ENCODE measurements at places on chromosomes 3 and 15.

- DNase-seq: peak; percentile 28
These were observed 23.6 kb downstream of the TIMP4 start for GRCh38 chr3:12135029-12135657.

DNA sequence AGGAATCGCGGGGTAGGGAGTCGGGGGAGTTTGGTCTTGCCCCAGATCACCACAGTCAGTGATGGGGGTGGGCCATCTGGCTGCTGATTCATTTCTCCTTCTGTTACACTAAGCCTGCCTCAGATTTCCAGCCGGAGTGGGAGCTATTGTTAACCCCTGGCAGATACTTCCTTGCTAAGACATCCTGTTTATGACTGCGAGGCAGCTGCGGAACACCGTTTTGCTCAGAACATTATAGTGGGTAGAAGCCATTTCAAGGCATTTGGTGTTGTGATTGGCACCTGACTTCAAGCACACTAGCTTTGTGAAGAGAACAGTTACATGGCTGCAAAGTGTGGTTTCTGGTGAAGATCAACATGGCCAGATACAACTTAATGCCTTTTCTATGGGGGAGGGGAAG, 73.8 kb downstream of the FLNB start:
- DNase-seq: peak; percentile 37

DNA sequence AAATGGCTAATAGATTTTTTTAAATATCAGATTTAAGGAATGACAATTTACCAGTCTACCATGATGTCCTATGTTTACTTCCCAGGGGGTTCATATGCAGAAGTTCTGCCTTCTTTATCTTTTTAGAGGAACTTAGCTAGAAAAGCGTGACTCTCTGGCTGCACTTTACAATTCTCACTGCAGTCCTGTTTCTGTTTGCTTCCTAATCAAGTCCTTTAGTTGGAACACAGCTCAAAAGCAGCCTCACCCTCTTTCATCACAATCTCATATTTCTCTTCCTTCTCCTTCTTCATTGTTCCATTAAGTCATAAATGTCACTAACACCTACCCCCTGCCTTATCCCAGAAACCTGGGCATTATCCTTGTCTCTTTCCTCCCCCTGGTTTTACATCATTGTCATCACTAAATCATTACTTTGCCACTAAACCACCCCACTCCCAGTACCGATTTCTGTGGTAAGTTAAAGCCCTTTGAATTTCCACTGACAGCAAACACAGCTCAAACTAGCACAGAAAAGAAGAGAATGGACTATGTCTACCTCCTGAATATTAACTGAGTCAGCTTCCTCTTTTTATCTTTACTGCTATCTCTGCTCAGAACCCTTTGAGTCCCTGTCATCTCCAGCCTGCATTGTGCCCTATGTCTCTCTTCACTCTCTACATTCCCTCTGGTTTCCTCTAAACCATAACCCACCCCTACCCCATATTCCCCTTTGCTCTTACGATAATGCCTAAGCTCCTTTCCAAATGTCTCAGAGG, 13.8 kb upstream of the PPP4R2 start:
- no peak for DNase-seq

- DNase-seq: no peak
These were observed 39.4 kb upstream of the IDH2 start for GRCh38 chr15:90141646-90142045.

- DNase-seq: no peak
These were observed 34.8 kb upstream of the SFMBT1 start for GRCh38 chr3:53080612-53081205.

DNA sequence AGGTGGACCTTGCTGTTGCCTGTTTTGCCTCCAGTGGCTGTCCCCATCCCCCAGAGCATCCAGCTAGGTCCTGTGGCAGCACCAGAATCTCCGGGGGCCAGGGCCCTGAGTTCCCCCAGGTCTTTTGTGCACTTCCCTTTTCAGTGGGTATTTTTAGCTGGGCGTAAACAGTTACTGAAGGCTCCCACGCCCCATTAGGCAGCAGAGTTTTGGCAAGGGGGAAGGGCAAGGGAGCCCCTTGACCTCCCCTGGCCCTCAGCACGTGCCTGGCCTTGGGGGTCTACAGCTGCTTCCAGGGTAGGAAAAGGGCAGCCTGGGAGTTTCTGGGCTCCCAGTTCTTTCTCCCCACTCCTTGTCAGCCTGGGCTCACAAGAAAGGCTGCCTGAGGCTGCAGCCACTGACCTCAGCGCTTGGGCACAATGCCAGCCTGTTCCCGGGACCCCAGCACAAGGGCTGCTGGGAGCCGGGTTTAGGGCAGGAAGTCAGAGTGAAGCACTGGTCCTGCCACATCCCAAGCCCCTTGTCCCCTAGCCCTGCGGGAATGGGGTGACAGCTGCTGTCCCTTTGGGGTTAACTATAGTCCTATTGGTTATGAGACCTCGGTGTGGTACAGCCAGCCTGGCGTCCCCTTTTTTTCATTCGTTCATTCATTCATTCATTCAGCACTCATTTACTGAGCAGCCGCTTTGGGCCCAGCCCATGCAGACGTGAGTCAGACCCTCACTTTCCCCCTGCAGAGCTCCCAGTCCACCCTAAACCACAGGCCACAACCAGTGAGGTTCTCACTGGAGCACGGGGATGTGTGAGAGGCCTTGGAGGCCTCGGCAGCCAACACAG, 8.4 kb downstream of the CSK start:
- no peak for DNase-seq

- DNase-seq: peak; percentile 57
These were observed 15.6 kb upstream of the MAGEF1 start for GRCh38 chr3:184727357-184728009.

DNA sequence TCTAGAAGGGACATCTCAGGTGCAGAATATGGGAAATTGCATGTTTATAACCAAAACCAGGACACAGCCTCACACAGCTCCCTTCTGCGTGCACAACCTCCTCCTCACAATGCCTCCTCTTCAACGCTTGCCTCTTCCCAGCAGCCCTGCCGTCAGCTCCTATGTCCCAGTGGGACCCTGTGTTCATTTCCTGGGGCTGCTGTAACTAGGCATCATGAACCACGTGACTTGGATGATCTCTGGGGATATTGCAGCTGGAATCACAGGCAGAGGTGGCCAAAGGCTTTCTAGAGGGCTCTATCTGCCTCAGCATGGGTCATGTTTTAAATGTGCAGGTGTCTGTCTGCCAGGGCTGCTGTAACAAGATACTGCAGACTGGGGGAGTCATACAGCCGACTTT, 375.3 kb downstream of the OCA2 start:
- DNase-seq: no peak

GRCh38 chr15:27486683-27487647, 516.0 kb downstream of the GABRG3 start:
- DNase-seq: no peak

DNA sequence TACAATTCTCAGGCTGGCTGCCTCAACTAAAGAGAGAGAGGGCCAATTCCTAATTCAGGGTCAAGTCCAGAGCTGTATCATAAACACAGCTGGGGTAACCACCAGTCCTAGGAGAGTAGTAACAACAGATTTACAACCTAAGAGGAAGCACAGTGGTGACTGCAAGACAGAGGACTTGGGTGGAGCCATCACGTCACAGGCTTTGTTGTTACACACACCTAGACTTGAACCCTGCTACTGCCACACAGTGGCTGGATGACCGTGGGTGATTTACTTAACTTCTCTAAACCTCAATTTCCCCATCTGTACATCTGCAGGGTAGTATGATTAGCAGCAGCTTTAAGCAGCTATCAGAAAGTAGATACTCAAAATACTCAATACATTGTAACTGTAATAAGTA, 78.6 kb downstream of the MYLK start:
- no peak for DNase-seq

DNA sequence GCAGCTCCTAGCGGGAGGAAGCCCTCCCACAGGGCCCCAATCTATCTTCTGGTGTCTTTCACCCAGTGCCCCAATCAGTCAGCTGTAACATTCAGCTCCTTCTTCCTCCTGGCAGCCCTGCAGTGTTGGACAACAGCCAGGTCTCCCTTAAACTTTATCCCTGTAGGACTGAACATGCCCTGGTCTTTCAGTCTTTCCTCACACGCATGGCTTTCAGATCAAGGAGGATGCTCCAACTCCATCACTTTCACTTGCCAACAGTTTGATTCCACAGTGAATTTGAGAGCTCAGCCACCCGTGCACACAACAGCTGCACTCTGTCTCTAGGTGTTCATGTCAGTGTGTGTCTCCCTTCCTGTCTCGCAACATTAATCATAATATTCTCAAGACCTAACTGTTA, 28.5 kb upstream of the LRRC34 start:
- no peak for DNase-seq

DNA sequence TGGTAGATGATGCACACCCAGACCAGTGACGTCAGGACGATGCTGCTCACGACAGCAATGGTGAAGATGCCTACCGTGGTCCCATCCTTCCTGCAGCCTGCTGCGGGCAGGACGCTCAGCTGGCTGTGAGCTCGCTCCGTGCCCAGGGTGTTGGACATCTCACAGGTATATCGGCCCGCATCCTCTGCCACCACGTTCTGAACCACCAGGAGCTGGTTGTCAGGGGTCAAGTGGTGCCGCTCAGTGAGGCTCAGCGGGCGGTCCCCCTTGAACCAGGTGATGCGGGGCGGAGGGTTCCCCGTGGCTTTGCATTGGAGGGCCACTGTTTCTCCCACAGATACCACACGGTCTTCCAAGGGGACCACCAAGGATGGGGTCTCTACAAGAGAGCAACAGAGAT, 117.8 kb downstream of the LRIG1 start:
- no peak for DNase-seq

DNA sequence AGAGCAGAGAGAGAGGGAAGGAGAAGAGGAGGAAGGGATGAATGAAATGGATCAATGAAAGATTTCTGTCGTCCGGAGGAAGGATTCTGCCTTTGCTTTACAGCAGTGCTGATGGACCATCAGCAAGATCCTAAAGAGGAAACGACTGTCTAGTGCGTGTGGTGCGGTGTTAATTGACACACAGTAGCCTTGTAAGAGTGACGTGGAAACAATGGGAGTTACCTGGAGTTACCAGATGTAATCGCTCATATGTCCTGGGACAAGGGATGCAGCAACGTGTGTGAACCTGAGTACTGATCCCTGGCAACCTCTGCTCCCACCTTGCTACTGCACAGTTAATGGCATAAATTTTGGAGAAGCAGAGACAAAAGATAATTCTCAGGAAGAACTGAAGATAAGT, 62.6 kb upstream of the TPRG1 start:
- no peak for DNase-seq

- DNase-seq: peak; percentile 85
These were observed 15.9 kb downstream of the IVD start for GRCh38 chr15:40421246-40422157.

DNA sequence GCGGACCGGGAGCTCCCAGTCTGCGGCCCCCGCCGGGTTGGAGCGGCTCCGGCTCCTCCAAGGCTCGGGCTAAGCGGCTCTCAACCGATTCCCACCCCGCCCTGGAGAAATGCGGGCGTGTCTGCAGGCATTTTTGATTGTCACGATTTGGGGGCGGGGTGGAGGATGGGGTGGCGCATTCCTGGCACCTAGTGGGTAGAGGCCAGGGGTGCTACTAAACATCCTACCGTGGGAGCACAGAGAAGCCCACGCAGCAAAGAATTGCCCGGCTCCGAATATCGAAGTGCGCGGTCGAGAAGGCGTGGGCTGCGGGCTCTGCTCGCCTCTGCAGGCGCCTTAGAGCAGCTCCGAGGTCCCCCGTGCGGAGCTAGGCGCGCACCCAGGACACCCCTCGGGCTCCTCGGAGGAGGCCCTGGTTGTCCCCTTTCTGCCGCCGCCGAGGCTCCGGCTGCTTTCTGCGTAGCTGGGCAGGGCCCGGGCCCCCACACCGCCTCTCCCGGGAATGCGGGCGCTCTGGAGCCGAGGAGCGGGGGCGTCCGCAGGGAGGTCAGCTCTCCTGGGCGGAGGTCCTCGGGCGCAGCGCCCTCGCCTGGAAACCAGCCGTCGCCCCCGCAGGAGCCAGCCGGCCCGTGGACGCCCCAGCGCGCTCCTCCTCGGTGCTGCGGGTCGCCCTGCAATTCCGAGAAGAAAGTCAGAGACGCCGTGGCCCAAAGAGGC, 16.5 kb upstream of the LAMP3 start:
- peak; percentile 69 for DNase-seq

DNA sequence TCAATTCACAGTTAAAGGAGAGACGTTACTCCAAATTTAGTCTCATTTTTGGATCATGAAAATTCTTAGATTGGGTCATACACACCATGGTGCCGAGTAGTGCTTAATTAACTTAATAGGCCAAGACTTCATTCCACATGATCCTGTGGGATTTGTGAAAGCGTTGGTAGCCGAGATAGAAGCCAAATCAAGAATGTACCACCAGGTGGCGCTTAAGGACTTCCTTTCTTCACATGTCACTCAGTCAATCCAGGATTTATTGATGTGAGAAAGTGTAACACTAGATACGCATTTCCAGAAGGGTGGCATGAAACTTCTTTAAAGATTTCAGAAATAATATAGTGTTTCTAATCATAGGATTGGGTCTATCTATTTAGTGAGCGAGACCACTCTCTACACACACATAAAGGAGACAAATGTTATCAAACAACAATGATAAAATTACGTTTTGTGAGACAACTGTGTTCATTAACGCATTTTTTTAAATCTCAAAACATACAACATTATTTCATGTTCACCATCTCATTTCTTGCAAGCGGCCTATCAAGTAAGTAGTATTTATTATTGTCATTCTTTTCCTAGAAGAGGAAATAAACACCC, 436.1 kb downstream of the CHL1 start:
- peak; percentile 13 for DNase-seq

DNA sequence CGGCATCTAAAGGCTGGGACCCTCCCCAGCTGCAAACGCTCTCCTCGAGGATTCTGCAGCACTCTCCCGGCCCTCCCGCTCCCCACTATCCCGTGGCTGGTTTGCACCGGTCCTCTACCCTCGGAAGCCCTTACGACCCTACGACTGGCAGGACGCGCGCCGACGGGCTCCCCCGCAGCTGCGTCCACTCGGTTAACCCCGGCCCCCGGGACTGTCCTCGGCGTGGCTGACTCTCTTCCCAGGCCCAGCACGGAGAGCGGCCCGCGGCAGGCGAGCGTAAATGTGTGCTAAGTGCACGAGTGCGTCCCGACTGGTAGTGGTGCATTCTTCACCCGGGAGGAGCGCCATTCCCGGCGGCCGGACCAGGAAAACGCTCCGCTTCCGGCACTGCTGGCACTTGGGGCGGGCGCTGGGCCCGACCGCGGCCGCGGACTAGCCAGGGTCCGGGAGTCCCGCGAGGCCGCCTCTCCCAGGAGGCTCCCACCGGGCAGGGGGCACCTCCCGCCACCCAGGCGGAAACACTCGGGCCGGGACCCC, 508 bp downstream of the GORASP1 start:
- peak; percentile 71 for DNase-seq

DNA sequence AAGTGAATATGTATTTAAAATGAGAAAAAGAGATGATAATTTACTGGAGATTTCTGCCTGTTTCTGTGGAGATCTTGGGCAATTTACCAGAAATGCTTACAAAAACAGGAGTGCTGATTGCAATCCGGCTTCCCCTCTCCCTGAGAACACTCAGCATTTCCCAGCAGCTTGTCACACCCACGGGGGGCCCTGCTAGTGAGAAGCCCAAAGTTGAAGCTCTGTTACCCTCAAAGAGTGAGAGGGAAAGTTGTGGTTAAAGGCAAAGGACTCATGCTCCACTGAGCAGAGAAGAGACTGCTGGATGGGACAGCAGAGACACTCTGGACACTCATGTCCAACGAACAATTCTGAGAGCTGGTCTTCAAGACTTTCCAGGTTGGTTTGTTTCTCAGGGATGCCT, 2.9 kb downstream of the MCTP2 start:
- DNase-seq: no peak
